Caco-2 (cell line): ENCODE measurements at places on chromosomes 5 and 9. TPM values are rescaled to one million over a fixed set of nuclear protein-coding genes. Genes with fewer than 3 reads are reported as not detected.

NSMF gene
- 65.5 and 67.6 TPM in 2 replicates for total RNA-seq

DNA sequence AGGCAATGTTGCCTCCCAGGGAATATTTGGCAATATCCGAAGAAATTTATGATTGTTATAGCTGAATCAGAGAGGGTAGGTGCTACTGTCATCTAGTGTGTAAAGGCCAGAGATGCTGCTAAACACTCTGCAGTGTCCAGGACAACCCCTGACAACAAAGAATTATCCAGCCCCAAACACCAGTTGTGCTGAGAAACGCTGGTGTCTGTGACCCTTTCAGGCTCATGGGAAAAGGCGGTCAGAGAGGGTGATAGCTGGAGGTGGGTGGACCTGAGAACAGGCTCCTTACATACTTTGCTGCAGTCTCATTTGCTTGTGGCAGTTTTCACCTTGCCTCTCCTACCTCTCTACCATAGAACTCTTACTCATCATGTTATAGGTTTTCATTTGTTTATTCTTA is 295.3 kb upstream of the DMRT1 start:
- no peak for DNase-seq

RFESD gene
- total RNA-seq = 1.6 and 2.4 TPM in 2 replicates

- DNase-seq = no peak
Observed at GRCh38 chr5:88829054-88829453, 53.9 kb downstream of the MEF2C start.

DNA sequence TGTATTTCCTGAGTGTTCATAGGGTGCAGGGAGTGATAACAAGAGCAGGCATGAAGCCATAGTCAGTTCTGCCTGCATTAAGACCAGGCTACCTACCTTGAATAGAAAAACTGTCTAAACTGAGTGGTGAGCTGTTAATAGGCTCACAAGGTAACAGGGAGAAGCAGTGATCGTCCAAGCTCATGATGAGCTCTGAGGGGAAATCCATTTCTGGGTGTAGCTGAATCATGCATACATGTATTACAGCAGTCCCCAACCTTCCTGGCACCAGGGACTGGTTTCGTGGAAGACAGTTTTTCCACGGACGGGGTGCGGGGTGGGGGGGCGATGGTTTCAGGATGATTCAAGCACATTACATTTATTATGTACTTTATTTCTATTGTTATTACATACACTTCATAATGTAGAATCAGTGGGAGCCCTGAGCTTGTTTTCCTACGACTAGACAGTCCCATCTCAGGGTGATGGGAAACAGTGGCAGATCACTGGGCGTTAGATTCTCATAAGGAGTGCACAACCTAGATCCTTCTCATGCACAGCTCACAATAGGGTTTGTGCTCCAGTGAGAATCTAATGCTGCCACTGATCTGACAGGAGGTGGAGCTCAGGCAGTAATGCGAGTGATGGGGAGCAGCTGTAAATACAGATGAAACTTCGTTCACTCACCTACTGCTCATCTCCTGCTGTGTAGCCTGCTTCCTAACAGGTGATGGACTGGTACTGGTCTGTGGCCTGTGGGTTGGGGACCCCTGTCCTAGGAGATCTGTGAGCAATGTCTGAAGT is 100.0 kb upstream of the IL6ST start:
- no peak for DNase-seq

SHISAL2B gene
- total RNA-seq = not detected in 2 replicates

SLC4A9 gene
- total RNA-seq = 0.11 and 0.35 TPM in 2 replicates

LCN9 gene
- not detected in 2 replicates for total RNA-seq

- DNase-seq = no peak
Observed at GRCh38 chr9:125312411-125312810, 50.8 kb downstream of the GAPVD1 start.

TLX3 gene
- not detected in 2 replicates for total RNA-seq

- DNase-seq = peak; percentile 24
Observed at GRCh38 chr5:95238560-95239325, 46.2 kb downstream of the MCTP1 start.

DNA sequence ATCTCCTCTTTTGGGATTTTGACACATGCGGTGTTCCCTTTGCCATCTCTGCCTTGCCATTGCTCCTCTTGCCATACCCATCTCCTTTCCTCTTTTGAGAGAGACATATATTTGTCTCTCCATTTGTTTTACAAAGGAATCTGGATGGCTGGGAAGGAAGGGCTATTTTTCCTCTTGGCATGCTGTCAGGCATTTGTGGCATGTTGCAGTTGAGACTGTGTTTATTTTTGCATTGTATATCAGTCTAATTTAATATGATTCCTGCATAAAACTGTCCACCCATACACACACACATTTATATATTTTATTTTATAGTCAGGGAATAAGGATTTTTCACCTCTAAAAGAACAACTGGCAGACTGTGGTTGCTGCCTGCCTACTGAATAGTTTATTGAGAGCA is 1105.8 kb upstream of the SEMA6A start:
- no peak for DNase-seq

IFNA2 gene
- not detected in 2 replicates for total RNA-seq

FBP2 gene
- not detected in 2 replicates for total RNA-seq

DNA sequence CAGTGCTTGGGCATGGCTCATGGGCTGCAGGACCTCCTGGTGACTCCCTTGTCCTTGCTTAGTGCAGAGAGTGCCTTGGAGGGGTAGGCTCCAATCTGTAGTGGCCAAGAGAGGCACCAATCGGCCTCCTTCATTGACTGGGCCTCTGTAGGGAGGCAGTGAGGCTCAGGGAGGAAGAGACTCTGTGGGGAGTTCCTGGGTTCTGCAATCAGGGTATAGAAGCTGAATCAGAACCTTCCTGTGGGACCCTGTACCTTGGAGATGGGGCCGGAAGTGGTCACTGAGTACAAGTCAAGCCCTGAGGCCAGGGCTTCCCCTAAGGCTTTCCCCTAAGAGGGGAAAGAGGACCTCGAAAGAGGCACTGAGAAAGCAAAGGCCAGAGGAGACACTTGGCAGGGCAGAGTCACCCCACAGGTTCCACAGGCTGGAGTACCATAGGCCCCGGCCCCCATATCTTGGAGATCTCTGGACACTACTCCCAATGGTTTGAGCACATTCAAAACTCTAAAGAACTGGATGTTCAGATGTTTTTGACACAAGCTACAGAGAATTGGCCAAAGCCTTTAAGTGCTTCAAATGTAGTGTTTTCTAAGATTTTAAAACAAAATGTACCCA is 190.5 kb downstream of the HSPA4 start:
- DNase-seq = no peak

DNA sequence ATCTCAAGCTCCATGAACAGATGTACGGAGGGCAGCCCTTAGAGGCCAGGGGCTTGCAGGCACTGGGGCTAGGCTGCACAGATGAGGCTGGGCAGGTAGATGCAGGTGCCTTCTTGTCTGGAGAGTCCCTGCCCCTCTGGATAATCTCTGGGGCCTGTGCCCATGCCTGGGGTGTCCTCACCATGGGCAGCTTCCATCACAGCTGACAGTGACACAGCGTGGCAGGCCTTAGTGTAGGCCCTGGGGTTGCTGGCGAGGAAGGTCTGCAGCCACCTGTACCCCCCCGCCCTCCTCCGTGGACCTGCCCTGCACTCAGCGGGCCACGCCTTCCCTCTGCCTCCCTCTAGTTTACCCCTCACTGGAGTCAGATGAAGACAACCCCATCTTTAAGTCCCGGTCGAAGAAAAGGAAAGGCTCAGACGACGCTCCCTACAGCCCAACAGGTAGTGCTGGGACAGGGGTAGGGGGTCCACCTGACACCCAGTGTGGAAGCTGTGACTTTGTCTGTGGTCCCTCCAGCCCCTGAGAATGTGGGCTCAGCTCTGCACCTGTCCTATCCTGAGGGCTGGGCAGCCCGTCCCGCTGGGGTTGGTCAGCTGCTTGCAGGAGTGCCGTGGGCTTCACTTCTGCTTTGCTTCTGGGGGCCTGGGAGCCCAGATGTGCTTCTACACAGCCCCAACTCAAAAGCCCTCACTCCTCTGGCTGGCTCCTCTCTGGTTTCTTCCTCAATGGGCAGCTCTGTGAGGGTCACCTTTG is 98.4 kb downstream of the PHF2 start:
- DNase-seq = no peak

IL13 gene
- total RNA-seq = not detected in 2 replicates

FST gene
- 0.45 and 0.77 TPM in 2 replicates for total RNA-seq

- no peak for DNase-seq
Observed at GRCh38 chr5:114360357-114360756, 1.5 kb upstream of the KCNN2 start.

DNA sequence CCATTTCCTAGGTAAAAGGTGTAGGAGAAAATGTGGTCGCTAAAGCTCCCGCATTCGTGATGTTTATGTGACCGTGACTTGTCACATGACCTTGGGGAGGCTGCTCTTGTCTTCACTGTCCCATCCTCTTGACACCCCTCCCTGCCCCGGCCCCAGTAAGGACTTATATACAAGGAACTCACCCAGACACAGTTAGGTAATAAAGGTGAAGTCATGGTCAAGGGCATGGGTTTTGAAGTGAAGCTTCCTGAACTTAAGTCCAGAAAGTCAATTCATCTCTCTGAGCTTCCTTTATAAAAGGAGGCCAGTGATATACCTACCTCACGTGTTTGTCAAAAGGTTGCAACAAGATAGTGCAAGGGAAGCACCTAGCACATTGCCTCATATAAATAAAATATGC is 17.6 kb downstream of the FGF1 start:
- DNase-seq = no peak

- no peak for DNase-seq
Observed at GRCh38 chr5:2946315-2946714, 194.8 kb upstream of the IRX2 start.

GNG10 gene
- 52.2 and 54.0 TPM in 2 replicates for total RNA-seq

GRCh38 chr9:129778469-129778868 is 24.5 kb upstream of the TOR1B start:
- no peak for DNase-seq

MYMK gene
- not detected in 2 replicates for total RNA-seq

DNA sequence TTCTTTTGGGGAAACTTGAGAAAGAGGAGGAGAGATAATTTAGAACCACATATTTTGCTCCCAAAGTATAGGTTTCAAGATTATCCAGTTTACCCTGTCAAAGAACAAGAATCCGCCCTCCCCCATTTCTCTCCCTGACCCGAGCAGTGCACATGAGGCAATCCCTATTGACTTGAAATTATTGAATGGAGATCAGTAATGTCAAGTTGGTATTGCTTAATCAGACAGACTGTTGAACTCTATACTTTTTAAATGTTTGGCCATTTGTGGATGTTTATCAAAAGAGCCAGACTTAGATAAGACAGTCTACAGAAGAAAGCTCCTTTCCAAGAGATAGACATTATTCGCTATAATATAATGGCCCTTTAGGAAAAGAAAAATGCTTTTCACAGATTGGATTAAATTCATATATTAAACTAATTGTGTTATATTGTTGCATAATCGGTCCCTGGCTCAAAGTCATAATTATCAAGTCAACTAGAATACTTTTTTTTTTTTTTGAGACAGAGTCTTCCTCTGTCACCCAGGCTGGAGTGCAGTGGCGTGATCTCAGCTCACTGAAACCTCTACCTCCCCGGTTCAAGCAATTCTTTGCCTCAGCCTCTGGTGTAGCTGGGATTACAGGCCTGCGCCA is 5.3 kb downstream of the SLC25A25 start:
- DNase-seq = peak; percentile 31

DNA sequence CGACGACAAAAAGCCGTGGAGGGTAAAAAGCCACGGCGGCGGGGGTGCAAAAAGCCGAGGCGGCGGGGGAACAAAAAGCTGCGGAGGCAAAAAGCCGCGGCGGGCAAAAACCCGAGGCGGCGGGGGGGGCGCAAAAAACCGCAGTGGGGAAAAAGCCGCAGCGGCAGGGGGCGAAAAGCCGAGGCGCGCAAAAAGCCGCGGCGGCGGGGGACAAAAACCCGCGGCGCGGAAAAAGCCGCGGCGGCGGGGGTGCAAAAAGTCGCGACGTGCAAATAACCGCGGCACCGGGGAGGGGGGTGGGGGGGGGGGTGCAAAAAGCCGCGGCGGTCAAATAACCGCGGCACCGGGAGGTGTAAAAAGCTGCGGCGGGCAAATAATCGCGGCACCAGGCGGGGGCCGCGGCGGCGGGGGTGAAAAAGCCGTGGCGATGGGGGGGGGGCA is 511.5 kb downstream of the FOXD4L5 start:
- no peak for DNase-seq

DNA sequence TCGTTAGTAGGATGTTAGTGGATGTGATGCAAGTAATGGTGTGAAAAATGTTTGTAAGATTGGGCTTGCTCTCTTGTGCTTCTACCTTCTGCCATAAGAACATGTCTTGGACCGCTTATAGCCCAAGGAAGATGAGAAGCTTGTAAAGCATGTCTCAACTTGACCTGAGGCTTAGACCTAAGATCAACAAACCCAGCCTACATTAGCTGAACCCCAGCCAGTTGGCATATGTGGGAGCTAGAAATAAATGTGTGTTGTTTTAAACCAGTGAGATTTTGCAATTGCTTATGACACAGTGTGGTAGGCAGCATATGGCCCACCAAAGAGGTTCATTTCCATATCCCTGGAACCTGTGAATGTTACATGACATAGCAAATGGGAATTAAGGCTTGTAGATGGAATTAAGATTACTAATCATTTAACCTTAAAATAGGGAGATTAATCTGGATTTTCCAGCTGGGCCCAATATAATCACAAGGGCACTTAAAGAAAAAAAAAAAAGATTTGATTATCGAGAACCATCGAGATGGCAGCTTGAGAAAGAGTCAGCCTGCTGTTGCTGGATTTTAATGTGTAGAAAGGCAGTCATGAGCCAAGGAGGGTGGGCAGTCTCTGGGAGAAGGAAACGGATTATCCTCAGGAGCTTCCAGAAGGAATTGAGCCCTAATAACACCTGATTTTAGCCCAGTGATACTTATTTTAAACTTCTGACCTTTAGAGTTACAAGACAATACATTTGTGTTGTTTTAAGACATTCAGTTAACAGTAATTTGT is 27.3 kb upstream of the EDIL3 start:
- no peak for DNase-seq

DNA sequence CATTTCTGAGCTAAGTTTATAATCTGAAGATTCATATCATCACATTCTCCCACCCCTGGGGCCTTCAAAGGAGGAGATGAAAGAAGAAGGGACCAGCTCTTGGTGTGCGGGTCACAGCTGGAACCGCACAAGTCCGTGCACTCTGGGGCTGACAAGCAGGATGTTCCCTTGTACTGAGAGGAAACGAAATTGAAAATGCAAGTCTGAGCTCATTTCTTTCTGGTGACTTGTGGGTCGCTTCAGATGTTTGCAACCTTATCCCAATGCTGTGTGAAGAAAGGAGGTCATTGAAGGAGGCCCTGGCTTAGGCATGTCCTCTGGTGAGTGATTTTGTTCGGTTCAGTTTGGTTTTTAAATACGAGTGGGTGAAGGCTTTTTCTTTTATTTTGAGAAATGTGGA is 59.6 kb downstream of the C9orf152 start:
- no peak for DNase-seq
